ENCODE measurements at places on chromosomes 1 and 21. TPM values are rescaled to one million over a fixed set of nuclear protein-coding genes. Genes with fewer than 3 reads are reported as not detected.

Gene MXRA8
- 66.3 TPM for total RNA-seq

DNA sequence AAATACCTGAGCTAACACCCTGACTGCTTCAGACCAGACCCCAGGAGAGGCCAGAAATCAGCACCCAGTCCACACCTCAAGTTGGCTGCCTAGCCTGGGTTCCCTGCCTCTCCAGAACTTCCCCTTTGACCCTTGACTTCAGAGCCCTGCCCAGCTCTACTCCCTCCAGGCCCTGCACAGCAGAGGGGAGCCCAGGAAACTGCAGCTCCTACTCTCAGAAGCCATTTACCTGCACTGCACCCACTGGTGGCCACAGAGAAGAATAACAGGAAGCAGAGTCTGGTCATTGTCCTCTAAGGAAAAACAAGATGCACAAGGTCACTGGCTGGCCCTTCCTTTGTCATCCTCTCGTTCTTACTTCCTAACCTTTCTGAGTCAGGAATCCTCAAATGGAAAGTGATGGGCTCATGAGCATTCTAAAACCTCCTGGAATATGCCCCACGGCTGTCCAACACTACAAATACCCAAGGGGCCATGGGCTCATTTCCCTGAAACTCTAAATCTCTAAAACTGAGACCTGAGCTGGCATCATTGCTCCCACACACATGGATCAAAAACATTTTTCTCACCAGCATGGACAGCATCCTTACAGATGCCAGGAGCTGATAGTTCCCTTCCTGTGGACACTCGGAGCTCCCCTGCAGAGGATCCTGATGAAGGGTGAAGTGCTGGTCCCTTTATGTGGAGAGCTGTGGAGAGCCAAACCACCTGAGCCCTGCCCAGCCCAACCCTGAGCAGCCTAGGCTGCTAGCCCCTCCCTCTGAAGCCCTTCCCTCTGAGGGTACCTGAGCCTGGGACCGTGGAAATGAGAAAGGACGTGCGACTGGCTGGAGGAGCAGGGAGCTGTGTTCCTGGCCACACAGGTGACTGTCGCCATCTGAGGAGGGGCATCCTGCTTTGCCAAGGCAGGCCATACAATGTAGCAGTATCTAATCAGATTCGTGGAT lies at the start of gene ITLN2:
Gene ITLN2 (minus strand): TSS at position 652 of the 947 bp plus-strand sequence. CDS start 68 bp downstream, at position 584.
- no peak within 1 kb of the TSS for H3K4me3 ChIP-seq
- H3K27me3 ChIP-seq = no peaks in the 10 kb centered on the region
- H3K36me3 ChIP-seq = no peaks in the 10 kb centered on the region
- H3K27ac ChIP-seq = no peak within 1 kb of the TSS
- no peak for DNase-seq

Gene KCNK2
- 0.26 TPM for total RNA-seq

Gene HOOK1
- total RNA-seq = 18.5 TPM

DNA sequence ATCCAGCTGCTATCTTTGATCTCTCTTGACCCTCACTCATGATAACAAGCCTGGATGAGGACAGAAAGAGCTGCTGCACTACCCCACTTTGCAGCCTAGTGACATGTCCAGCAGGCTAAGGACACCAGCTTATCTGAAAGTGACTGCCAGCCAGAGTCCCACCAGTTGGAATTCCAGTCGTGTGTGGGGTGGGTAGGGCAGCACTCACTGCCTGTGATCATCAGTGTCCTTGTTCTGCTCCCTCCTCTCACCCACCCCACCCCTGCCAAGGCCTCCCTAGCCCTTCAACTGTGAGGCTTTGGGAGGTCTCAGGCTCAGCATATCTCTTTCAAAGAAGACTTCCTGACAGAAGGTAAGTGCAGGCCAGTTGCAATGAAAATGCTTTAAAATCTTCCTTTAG lies 15.5 kb upstream of the NMNAT2 start:
- H3K36me3 ChIP-seq = no peaks in the 10 kb centered on the region
- no peak for DNase-seq
- no peaks in the 10 kb centered on the region for H3K27me3 ChIP-seq

Gene MYOC
- total RNA-seq = 0.69 TPM

- H3K27me3 ChIP-seq = no peaks in the 10 kb centered on the region
- H3K4me1 ChIP-seq = peaks cover 5% of the 10 kb centered on the region
- DNase-seq = peak; percentile 79
- peak overlapping the region; percentile 63 for H3K27ac ChIP-seq
- H3K36me3 ChIP-seq = peaks cover 71% of the 10 kb centered on the region
These were observed 90.7 kb downstream of the ARHGEF10L start for GRCh38 chr1:17630048-17630830.

Data from upper lobe of right lung (tissue), 1 donor.